ENCODE measurements at places on chromosomes 12 and 14. TPM values are rescaled to one million over a fixed set of nuclear protein-coding genes. Genes with fewer than 3 reads are reported as not detected.

The KLHL33 gene
- total RNA-seq = 0.08 TPM

The RHNO1 gene
- 18.8 TPM for total RNA-seq

The TCP11L2 gene
- 24.9 TPM for total RNA-seq

The SUDS3 gene
- total RNA-seq = 45.9 TPM

The NR1H4 gene
- total RNA-seq = 0.13 TPM

The DCN gene
- 2.9 TPM for total RNA-seq

The ACVRL1 gene
- total RNA-seq = 4.7 TPM

The SERPINA10 gene
- total RNA-seq = not detected

The SP7 gene
- not detected for total RNA-seq

The FSCB gene
- not detected for total RNA-seq

The LRRK2 gene
- total RNA-seq = 0.63 TPM

The ADCY6 gene
- total RNA-seq = 26.2 TPM

The IRF2BPL gene
- 79.7 TPM for total RNA-seq

The ANKRD33 gene
- total RNA-seq = not detected

DNA sequence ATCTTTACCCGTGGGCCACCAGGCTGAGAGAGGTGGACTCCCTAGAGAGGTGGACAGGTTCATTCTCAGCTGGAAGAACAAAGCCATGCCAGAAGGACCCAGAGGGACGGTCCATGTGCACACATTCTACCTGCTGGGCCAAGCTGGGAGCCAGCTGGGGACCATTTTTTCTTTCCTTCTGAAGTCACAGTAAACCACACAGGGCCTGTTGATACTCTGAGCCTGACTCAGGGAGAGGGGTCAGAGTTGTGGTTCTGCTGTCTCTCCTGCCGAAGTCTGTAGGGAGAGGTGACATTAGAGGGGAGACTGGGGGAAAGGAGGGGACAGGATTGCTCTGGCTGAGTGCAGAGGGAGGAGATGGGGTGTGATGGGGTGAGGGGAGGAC is 148.6 kb downstream of the TSPAN9 start:
- DNase-seq = no peak

GRCh38 chr14:82776958-82777357 is 1243.3 kb upstream of the SEL1L start:
- no peak for DNase-seq

- DNase-seq = no peak
Observed at GRCh38 chr12:7075518-7075917, 15.0 kb downstream of the C1S start.

DNA sequence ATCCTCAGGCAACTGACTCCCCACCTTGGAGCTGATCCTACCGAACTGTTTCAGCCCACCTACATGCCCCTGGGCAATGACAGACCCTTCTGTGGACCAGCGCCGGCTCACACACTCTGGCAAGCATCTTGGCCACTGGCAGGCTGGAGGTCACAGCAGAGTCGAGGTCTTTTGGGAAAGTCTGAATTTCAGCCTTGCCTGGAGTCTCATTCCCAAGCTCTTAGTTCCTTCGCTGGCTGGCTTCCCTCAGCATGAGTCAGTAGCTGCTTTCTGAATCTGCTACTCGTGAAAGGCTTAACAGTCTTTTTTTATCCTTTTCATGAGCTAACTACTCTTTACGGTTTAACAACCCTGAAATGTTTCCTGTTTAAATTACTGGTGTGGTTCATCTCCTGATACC is 44.5 kb downstream of the ASCL4 start:
- no peak for DNase-seq

DNA sequence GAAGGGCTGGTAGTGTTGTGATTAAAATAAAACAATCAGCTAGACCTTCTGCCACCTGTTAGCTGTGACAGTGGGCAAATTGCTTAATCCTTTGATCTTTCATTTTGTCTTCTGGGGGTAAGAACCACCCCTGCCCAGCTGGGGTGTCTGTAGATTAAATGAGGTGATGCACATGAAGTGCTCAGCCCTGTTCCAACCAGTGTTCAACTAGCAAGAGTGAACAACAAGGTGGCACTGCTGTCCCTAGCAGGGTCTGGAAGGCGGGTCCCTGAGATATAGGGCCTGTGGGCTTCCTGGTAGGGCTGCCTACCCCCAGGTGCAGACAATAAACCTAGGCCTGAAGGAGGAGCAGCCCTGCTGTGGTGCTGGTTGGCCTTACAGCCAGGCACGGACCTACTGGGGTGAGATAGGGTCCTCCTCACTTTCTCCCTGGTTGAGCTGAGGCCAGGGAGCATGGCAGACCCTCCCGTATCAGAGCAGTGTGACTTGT is 60.6 kb downstream of the ARL6IP4 start:
- no peak for DNase-seq

DNA sequence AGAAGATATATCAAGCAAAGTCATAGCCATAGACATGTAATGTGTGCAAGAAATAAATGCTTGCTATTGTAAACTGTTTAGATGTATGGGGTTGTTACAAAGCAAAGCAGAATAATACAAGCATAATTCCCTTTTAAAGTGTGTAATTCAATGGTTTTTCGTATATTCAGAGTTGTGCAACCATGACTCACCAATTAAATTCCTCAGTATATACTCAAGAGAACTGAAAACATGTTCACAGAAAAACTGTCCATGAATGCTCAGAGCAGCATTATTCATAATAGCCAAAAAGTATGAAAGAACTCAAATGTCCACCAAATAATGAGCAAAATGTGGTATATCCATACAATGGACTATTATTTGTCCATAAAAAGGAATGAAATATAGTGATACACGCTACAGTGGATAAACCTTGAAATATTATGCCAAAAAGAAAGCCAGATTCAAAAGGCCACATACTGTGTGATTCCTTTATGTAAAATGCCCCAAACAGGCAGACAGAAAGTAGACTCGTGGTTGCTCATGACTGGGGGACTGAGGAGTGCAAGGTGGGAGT is 9.3 kb downstream of the GXYLT1 start:
- DNase-seq = no peak

DNA sequence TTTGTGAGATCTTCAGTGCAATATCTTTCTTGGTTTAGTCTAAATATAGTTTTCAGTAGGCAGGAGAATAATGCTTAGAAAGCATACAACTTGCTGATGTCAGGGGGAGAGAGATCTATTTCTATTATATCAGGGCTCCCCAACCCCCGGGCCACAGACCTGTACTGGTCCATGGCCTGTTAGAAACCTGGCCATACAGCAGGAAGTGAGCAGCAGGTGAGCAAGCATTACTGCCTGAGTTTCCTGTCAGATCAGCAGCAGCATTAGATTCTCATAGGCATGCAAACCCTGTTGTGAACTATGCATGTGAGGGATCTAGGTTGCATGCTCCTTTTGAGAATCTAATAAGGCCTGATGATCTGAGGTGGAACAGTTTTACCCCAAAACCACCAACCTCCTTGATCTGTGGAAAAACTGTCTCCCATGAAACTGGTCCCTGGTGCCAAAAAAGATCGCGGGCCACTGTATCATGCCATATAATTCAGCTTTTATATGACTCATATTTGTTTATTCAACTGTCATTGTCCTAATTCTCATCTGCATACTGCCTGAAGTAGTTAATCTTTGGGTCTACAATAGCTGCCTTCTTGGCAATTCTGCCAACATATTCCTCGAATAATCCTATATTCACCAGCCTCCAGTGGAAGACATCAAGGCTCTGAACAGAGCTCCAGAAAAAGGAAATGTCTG is 163.6 kb upstream of the DYRK2 start:
- DNase-seq = no peak

- no peak for DNase-seq
Observed at GRCh38 chr14:58871573-58871972, 233.8 kb downstream of the DACT1 start.

- no peak for DNase-seq
Observed at GRCh38 chr12:52439845-52440244, 5.7 kb upstream of the KRT75 start.

DNA sequence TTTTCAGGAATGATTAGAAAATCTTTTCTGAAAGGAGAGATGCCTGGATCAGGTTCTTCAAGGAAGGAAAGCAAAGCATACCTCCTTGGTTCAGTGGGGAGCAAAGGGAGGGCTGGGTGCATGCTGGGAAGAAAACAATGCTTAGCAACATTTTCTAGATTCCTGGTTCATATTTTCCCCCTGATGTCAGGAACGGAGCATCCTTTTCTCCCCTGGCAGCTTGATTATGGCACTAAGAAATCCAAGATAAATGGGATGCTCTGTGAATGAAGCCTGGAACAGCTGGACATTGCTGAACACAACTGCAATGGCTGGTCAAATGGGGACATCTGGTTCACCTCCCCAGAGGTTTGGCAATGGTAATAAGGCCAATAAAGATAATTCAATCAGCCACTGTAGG is 50.9 kb downstream of the KCNA5 start:
- DNase-seq = no peak

DNA sequence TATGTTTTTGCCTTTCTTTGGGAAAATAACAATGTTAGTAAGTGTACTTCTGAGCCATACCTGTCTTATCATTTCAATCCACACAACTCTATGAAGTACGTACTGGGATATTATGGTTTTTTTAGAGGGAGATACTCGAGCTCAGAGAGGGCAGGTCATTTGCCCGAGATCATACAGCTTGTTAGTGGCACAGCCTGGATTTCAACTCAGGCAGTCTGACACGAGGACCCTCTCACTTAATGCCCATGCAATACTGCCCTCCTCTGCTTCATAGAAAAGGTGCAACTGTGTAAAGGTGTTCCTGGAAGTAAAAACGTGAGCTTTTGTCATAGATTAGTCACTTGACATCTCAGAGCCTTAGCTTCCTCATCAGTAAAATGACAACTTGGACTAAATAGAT is 128.0 kb downstream of the NDUFA12 start:
- peak; percentile 43 for DNase-seq

DNA sequence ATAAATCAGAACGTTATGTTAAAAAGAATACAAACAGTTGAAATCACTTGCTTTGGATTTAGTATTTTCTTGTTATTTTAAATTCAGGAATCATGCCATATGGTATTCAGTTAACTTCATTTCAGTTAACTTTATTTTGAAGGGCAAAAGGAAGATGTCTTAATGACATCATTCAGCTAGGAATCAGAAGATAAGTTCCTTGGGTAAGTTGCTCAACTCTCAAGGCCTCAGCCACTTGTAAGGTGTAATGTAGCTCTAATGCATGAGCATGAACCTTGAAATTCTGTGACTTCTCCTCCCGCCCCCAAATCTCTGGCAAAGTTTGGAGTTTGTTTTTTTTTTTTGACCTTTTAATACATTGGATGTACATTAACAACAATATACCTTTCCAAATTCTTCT is 42.6 kb downstream of the FRS2 start:
- DNase-seq = no peak

- DNase-seq = no peak
Observed at GRCh38 chr14:89600950-89601826, 184.2 kb upstream of the FOXN3 start.

GRCh38 chr12:55847033-55847432 is 4.3 kb upstream of the MMP19 start:
- no peak for DNase-seq

DNA sequence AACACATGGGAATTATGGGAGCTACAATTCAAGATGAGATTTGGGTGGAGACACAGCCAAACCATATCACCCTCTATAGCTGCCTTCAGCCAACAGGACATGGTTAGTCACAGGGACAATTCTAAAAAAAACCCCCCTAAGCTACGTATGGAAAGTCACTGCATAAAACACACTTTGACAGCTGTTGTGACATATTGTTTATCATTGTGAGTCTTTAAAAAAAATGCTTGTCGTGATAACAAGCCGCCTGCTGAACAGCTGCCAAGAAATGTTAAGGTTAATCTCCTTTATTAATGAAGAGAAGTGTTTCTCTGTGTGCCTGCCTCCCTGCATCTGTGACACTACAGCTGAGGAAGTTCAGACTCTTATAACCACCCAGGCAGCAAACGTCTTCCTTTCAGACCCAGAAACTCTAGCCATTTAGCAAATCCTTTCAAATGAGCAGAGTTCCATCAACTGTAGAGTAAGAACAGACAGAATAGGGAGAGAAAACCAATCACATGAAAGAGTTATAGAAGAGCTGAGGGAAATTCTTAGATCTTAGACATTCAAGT is 1459.6 kb upstream of the TMEM132C start:
- no peak for DNase-seq

DNA sequence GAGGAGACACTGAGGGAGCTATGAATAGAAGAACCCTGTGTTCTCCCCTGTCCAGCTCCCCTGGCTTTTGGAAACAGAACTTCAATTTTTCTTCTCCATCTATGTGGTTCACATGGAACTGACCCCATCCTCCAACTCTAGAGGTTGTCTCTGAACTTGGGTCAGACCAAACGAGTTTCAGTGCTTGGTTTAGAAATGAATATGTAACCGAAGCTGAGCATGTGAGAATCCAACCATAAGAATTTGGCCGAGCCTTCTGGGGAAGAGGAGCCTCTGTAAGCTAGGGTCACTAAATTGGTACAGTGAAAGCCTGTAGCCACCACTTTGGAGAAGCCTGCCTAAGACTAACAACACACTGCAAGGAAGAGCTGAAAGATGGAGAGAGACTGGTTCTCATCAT is 464.4 kb downstream of the ZFP36L1 start:
- no peak for DNase-seq

GRCh38 chr14:85254711-85255110 is 275.2 kb upstream of the FLRT2 start:
- no peak for DNase-seq

Measured in kidney epithelial cell (primary cell).